NCI-H146 (cell line): ENCODE measurements at places on chromosomes 4 and X.
A peak's percentile ranks its signal among the peaks of the same experiment; 100 is the strongest.

GRCh38 chrX:31260351-31260750 lies 188.5 kb upstream of the FTHL17 start:
- DNase-seq = no peak

DNA sequence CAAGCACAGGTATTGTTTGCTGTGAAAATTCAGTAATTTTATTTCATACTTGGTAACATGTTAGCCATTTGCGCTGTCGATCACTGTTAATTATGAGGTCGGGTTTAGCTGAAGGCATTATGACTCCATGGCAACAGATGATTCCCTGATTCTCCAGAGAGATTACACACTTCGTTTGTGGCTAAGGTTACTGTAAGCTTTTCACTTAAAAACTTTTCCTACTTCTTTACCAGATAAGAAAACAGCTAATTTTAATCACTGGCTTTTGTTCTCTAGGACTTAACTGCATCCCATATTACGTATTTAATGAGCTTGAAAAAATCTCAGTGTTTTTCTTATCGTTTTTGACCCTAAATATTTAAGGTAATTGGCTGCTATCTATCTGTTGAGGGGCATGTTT lies 2.1 kb downstream of the GSTCD start:
- DNase-seq = peak; percentile 20

- DNase-seq = no peak
Measured at GRCh38 chrX:43582540-43582913, 73.6 kb upstream of the MAOA start.

GRCh38 chrX:148960060-148960459 lies 459.6 kb downstream of the AFF2 start:
- no peak for DNase-seq

DNA sequence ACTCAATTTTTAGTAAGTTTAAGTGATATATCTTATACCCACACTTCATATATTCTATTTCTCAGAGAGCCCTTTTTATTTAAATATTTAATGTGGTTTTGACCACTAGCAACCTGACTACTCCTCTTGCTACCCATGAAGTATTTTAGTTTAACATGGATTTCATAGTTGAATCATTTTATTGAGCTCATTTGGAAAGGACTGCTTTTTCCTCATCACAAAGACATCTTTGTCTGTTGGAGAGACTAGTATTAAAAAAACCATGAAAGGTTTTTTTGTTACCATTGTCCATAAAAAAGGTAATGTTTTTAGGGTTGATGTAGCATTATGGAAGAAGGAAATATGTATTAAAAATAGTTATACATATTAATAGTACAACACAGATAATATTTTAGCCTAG lies 139.5 kb downstream of the RAPGEF2 start:
- DNase-seq = no peak

GRCh38 chr4:4392501-4393183 lies 5.7 kb downstream of the NSG1 start:
- no peak for DNase-seq

DNA sequence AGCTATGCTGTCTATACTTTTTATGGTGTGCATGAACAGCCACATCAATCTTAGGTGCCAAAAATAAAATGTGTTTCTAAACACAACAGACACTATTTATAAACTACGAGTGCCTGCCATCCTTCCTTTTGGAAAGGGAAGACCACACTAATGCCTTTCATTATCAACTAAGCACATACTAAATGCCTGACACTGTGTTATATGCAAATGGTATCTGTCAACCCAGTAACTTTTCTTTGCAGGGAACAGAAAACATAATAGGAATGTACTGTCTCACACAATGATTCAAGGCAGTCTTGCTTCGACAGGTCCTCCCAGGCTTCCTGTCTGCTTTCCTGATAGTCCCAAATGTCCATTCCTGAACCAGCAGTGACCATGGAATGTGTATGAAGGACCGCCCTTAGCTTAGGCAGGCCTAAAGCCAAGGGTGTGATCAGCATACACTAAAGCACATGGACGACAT lies 43.8 kb downstream of the ADGRA3 start:
- DNase-seq = no peak

DNA sequence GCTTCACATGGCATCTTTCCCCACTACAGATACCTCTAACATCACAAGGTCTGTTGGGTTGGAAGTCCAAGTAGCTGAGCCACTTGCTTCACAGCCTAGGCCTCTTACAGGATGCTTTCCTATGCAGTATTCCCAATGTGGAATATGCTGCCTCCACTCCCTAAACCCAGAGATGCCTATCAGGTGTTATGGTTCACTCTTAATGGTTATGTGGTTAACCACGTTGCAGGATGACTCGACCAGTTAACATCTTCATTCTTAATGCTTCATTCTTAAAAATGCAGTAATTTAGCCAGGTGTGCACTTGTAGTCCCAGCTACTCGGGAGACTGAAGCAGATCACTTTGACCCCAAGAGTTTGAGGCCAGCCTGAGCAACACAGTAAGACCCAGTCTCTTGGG lies 24.2 kb downstream of the HAUS3 start:
- DNase-seq = no peak

GRCh38 chr4:125728568-125728967 lies 413.8 kb downstream of the FAT4 start:
- no peak for DNase-seq

DNA sequence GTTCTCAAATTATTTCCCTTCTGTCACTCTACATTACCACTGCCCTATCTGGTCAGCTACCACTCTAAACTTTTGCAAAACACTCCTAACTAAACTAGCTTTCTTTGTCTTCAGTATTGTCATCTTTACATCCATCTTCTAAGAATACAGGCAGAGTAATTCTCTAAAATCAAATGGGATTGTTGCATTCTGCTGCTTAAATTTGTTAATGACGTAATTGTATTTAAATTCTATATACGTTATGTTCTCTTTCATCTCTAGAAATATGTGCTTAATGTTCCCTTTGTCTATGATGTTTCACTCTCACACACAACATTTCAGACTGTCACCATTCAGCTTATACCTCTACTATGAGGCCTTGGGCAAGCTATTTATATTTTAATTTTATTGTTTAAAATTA lies 1041.1 kb upstream of the POU3F4 start:
- no peak for DNase-seq

- DNase-seq = no peak
Measured at GRCh38 chrX:55028040-55028439, 2.7 kb downstream of the ALAS2 start.

DNA sequence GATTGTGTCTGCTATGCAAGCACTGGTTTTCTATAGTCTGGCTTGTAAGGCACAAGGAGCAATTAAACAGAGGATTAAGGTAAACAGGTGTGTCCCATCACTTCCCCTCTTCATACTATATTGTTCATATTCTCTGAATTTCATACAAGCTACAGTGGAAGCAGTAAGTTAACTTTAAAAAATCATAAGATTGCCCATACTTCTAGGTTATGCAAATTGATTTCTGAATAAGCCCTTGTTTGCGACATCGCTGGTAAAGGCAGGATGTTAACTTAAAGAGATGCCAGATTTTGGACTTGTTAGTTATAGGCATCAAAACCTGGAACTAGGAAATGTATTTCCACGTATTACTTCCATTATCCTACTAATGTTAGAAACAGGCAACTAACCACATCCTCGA lies 1.0 kb upstream of the TMEM131L start:
- no peak for DNase-seq

GRCh38 chr4:116796022-116796421 lies 289.4 kb downstream of the TRAM1L1 start:
- DNase-seq = no peak

DNA sequence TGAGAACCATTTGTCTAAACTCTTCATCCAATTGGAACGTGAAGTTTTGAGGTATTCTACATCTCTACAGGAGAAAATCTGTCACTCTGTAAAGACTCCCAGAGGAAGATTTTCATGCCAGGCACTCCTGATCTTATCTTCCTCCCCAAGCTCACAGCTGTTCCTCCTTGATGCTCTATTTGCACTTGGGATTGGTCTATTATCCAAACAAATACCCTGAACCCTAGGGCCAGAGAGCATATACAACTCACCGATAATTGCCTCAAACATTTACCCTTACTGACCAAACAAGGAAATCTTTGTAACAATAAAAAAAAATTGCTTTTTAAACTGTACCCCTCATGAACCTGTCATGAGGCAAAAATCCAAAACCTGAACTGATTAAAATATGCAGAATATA lies 372.7 kb downstream of the SH2D1A start:
- peak; percentile 97 for DNase-seq

DNA sequence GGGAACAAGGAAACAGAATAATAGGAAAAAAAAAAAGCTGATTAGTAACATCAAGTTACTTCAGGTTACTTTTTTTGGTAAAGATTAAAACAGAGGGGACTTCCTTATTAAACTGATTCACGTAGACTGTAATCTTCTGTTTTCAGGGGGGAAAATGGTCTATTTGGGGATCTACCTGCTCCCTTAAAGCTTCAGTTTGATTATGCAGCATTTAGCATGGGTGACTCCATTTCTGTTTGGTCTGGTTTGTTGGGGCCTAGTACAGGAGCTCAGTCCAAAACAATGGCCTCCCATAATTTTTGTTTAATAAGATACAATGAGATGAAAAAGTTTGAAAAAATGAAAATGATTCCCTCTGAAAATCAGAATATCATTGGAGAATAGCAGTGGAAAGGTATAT lies 34.6 kb downstream of the TEC start:
- DNase-seq = no peak

- no peak for DNase-seq
Measured at GRCh38 chrX:46326161-46326560, 219.1 kb downstream of the ZNF674 start.

DNA sequence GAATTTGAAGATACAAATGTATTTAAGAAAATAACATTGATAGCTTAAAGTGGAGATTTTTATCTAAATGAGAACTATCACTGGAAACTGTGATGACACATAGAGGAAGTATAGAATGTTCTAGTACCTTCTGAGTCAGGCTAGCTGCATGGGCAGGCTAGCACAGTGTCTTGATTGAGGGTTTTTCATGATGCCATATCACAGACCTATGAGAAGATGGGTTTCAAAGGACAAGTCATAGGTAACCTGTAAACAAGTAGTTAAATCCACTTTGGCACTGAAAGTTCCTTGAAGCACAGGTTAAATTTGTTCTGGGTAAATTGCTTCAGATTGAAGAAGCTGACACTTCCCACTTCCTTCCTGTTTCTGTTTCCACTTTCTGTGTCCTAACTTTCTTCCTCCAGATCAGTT lies 48.2 kb upstream of the CDKN2AIP start:
- no peak for DNase-seq

DNA sequence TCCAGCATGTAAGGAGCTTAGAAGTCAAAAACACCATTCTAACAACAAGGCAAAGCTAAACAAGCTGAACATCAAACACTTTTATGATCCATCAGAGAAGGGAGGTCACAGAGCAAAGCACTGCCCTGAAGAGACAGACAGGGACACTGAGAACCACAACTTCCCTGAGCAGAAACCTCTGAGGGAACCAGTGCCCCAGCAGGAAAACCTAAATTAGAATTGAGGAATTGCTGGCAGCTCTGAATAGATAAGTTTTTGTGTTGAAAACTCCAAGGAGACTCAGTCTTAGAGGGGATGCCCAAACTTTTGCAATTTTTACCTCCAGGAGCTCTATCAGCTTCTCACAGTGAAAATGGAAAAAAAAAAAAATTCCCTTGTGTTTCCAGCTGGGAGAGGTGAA lies 83.0 kb upstream of the MAPK10 start:
- DNase-seq = no peak

DNA sequence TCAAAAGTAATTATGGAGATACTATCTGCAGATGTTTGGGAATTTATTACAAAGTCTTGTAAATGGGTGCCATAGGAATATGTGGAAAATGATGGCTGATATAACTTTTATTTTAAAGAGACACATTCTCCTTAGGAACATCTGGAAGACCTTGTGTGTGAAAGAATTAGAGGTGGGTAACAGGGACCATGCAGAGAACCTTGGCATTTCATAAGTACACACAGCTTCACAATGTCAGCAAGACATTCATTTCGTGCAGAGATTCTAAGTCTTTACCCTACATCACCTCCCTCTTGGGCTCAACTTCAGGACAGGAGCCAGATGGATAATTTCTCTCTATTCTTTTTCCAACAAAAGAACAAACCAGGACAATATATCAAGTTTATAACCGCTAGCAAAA lies 458.1 kb upstream of the INTU start:
- no peak for DNase-seq

- no peak for DNase-seq
Measured at GRCh38 chrX:155778844-155779553, 102.1 kb upstream of the VAMP7 start.

GRCh38 chrX:153057281-153057680 lies 1.0 kb downstream of the PNMA3 start:
- DNase-seq = no peak

DNA sequence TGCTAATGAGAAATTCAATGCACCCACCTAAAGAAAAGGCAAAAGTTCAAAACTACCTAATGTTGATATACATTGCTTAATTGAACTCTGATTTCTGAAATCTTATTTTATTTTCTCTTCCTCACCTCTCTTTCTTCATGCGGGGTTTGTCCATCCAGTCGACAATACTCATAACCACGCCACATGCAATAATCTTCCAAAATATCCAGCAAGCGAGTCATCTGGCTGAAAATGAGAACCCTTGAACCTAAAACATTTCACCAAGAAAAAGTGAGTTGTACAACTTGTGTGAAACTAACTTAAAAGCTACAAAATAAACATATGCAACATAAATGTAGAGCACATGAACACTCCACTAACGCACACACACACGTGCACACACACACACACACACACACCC lies 26.7 kb downstream of the SMARCA1 start:
- no peak for DNase-seq

DNA sequence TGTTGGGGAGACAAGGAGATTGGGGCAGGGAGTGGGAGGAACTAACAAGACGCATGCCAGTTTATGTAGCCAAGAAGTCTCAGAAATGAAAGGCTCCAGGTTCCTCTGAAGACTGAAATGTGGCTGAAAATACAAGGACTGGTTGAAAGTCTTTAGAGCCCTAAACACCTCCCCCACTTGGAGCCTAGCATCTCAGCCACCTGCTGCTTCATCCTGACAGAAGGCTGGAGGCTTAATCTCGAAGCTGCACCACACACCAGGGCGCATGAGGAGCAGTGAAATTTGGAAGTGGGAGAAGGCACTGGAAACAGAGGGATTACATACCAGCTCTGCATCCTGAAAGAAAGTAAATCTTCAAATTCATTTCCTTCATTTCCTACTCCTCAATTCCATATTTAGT lies 160.7 kb upstream of the FTHL17 start:
- no peak for DNase-seq

GRCh38 chr4:153955327-153955726 lies 166.4 kb upstream of the SFRP2 start:
- no peak for DNase-seq

DNA sequence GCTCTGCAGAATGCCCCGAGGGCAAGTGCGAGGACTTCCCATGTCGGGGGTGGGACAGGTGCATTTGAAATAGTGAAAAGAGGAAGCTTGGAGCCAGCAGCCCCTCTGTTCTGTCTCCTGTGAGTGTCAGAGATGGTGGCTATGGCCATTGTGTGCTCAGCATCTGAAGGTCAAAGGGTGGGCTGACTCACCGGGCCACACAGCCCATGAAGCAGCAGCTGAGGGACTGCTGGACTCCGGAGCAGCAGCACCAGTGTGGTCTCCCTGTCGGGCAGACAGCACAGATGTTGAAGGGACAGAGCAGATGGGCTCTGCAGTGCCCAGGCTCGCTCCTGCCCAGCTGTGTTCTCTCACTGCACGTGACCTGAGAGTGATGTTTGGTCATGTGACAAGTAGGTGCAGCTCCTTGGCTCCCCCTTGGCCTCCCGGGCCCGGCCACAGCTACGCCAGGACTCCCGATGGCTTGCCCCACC lies 53.5 kb downstream of the TBC1D14 start:
- DNase-seq = peak; percentile 74

- DNase-seq = no peak
Measured at GRCh38 chrX:3548765-3549391, 164.6 kb downstream of the PRKX start.
